ENCODE measurements at places on chromosomes 4 and X. TPM values are rescaled to one million over a fixed set of nuclear protein-coding genes. Genes with fewer than 3 reads are reported as not detected.

Gene SYN1
- 79.5 TPM for polyA plus RNA-seq

Gene SLC2A9
- not detected for polyA plus RNA-seq

Gene DNAAF6
- polyA plus RNA-seq: not detected

Gene MTNR1A
- not detected for polyA plus RNA-seq

Gene GPC4
- polyA plus RNA-seq: 0.48 TPM

Data from Purkinje cell (primary cell).